Stimulated activated CD8-positive, alpha-beta memory T cell treated with anti-CD3 and anti-CD28 coated beads, Interleukin-4, amount 100 ng/mL, for 4 hours (primary cell): ENCODE measurements at places on chromosomes 6 and 20.

DNA sequence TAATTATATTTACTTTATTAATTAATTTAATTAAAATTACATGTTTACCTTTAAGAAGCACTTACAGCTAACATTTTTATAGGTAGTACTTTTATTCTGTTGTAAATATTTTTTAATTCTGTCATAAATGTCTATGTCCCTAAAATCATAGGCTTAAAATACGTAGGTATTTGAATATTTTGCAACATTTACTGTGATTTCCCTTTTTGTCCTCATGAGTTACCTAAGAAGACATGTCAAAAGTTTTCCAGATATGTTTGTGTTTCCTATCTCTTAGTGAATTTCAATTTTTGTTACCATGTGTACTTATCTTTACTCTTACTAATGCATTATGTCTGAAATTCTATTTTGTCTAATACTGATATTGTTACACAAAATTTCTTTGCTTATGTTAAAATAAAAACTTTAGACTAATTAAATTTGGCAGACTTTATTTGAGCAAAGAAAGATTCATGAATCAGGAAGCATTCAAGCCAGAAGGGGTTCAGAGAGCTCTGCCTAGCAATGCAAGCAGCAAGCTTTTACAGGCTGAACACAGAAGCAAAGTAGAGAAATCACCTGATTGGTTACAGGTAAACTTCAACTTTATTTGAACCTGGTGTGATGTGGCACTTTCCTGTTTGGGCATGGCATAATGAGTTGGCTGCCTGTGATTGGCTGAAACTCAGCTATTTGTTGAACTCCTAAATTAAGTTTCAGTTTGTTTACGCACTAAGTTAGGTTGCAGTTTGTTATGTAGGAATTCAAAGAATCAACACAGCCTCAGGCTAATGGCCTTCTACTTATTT is 123.2 kb upstream of the TMEM170B start:
- DNase-seq: no peak

DNA sequence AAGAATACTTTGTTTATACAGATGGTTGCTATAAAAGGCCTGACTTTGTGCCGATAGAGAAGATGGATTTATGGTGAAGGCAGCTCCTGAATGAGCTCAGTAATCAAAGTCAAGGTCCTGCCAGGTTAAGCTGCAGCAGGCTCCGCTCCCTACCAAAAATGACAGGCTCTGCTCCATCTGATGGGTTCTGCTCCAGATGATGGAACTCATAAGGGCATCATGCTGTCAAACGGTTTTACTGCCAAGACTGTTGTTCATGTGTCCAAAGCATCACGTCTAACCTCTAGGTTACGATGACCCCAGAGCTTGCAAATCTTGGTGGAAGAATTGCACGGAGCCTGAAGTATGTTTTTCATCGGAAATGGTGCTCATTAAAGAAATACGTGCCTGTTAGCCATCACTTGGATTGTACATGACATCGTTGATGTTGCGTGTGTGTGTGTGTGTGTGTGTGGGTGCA is 19.2 kb upstream of the PTGIS start:
- no peak for DNase-seq

GRCh38 chr6:44305200-44305725 is 7.9 kb downstream of the AARS2 start:
- no peak for DNase-seq

DNA sequence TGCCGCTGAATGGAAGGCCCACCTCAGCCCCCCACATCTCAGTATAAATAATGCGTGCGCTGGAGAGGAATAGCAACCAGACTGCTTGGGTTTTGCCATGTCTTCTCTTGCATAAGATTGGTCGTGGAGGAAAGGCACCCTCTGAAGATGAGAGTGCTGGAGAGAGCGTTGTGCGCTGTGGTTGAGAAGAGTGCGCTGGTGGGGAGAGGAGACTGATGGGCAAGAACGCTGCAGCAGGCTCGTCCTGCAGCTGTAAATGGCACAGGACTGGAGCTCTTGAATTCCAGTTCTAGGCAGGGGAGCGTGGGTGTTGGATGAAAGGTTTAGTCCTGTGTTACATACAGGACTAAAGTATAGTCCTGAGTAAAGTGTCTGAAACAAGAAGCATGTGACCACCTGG is 51.5 kb downstream of the RPRD1B start:
- no peak for DNase-seq

DNA sequence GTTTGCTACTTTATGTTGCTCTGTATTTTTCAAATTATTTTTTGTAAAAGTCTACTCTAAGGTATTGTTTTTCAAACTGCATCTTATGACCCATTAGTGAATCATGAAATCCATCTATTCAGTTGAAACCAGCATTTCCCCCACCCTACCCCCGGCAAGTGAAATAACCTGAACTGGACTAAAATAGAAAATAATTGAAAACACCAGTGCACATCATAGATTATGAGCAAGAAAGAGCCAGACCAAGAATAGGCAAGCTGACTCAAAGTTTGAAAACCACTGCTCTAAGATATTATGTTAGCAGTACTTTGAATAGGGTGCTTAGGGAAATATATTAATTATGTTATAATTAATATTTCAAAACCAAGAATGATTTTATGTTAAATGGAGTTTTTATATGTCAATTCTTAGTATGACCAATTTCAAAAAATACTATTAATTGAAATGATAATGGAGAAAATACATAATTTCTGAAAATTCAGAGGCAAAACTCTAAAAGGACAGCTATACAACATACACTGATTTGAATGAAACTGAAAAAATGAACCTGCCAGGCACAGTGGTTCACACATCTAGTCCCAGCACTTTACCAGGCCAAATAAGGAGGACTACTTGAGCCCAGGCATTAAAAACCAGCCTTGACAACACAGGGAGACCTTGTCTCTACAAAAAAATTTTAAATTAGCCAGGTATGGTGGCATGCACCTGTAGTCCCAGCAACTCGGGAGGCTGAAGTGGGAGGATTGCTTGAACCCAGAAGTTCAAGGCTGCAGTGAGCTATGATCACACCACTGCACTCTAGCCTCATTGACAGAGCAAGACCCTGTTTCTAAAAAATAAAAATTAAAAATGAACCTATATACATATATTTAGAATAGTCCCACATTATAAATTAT is 112.0 kb downstream of the CDK19 start:
- DNase-seq: no peak

DNA sequence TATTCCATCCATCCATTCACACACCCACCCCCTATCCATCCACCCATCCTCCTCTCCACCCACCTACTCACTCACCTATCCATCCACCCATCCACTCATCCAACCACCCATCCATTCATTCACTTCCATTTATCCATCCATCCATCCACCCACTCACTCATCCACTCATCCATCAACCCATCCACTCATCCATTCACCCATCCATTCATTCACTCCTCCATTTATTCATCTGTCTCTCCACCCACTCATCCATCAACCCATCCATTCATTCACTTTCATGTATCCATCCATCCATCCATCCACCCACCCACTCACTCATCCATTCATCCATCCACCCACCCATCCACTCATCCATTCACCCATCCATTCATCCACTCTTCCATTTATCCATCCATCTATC is 84.1 kb downstream of the SRC start:
- no peak for DNase-seq

DNA sequence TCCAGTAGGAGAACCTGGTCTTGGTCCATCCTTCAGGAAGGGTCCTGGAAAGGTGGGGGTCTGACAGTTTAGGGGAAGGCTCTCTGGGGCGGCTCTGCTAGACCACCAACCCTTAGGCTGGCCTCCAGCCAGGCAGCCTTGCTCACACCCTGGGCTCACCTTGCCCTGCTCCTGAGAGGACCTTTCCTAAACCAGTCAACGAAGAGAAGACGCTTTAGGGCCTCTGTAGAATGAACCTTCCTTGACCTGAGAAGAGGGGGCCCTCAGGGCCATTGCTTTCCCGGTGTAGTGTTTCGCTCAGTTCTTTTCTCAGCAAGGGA is 1.1 kb downstream of the CDC25B start:
- DNase-seq: no peak

DNA sequence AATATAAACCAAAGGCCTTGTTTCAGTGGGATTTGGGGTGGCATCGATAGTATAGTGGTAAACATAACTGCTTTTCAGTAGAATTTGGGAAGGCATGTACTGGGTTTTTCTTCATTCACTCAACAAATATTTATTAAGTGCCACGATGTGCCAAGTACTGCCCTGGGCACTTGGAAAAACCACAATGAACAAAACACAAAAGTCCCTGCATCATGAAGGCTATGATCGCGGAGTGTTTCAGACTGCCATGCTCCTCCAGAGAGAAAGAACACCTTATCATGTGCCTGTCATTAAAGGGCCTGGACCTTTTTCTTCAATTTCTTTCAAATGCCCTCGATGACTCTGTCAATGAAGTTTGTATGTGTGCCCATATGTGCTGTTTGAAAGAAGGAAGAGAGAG is 59.2 kb upstream of the CEP85L start:
- no peak for DNase-seq

- no peak for DNase-seq
Observed at GRCh38 chr6:115594891-115595290, 465.8 kb downstream of the FRK start.

- DNase-seq: no peak
Observed at GRCh38 chr20:44601801-44602204, 19.4 kb downstream of the PKIG start.

DNA sequence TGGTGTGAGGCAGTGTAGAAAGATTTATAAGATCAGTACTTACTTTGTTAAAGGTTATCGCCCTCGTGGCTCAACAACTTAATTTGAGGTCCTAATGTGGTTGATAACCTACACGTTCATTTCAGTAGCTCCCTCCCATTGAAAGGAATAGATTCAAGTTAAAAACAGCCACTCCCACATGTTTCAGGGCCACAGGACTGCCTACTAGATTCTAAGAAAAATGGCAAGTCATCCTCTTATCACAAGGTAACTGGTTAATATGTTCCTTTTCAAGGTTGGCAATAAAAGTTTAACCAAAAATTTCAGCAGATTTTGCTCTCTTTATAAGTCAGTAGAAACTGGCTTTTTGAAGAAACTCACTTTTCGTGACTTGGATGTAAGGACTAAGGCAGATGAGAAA is 17.1 kb downstream of the GSTA2 start:
- no peak for DNase-seq

- no peak for DNase-seq
Observed at GRCh38 chr20:32249030-32249738, 28.3 kb upstream of the KIF3B start.

DNA sequence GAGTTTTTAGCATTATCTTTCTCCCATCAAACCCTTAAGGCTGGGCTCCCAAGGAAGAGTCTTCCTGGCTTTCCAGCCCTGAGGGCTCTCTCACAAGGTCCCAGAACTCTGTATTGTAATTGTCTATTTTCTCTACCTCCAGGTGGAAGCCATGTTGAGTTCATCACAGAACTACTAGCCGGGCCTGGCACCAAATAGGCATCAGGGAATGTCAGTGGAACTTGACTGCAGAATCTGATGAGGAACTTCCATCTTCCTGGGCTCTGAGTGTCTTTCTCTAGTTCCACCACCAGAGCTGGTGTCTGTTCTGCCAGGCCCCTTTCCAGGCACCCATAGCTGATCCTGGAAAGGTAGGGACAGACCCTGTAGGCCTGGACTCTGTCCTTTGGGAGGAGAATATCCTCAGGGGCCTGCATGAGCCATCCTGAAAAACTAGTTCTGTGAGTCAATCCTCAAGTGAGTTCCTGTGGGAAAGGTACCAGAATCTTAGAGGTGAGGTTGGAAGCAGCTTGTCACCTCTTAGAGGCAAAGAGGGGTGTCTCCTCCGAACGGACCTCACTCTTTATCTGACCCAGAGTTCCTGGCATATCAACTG is 11.1 kb upstream of the TOP1 start:
- DNase-seq: no peak

GRCh38 chr6:87808005-87808757 is 106.1 kb upstream of the AKIRIN2 start:
- DNase-seq: no peak

DNA sequence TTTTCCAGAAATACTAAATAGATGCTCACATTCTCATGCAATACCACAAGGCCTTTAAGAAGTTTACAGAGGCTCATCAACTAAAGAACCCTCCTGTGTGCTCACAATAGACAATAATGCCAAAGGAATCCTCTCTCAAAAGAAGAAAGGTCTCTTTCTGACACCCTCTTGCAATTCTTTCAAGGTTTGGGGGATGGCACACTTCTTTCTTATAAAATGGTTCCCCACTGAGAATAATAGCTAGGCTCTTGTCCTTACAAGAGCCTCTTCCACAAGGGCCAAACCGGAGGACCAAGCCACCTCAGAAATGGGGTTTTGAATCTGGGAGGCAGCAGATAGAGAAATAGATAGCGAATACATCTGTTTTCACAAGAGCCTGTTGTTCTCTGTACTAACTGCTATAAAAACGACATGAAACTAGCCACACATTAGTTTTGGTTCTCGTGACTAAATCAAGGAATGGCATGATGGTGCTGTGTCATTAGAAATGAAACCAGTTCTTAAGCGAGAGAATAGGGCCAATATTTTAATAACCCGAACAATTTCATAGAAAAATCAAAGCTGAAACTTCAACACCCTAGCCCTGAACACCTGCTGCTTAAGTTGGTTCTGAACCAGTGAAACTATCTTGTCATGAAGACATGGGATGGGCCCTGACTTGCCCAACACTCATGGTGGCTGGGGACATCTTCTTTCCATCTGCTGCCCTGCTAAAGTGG is 81.1 kb downstream of the PRDM1 start:
- no peak for DNase-seq

DNA sequence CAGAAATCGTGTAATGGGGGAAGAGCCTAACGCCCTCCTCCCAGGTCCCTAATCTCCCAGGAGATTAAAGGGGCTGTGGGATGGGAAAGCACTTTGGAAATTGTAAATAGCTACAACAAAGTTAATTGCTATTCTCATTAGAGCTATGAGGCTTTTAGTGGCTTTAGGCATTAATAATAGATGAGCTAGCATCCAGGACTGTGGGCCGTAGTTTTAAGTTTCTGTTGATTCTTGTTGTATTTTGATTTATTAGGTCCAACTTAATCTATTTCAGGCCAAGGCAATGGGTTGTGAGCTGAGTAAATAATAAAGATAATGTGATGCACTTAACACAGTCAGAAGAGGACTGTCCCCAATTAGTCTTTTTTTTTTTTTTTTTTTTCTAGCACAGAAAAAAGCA is 67.7 kb downstream of the ANKRD6 start:
- no peak for DNase-seq

DNA sequence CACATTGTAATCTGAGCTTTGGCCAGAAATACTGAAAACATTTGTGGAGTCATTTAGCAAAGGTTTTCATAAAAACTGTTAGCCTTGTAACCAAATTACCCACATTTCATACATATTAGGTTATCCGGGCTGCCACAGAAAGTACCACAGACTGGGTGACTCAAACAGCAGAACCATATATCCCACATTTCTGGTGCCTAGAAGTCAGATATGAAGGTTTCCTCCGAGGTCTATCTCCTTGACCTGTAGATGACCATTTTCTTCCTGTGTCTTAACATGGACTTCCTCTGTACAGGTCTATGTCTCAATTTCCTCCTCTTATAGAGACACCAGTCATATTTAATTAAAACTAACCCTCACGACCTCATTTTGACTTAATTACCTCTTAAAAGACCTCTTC is 49.5 kb upstream of the SMIM28 start:
- no peak for DNase-seq

GRCh38 chr20:25512709-25513108 is 72.6 kb downstream of the NINL start:
- no peak for DNase-seq
